ENCODE measurements at places on chromosomes 4 and X. TPM values are rescaled to one million over a fixed set of nuclear protein-coding genes. Genes with fewer than 3 reads are reported as not detected.

Gene PGRMC2
- 55.5 TPM for total RNA-seq

Gene SPINK2
- not detected for total RNA-seq

Gene RGN
- total RNA-seq: not detected

Gene TLR10
- not detected for total RNA-seq

Gene TLL1
- not detected for total RNA-seq

Gene SMIM31
- 1.9 TPM for total RNA-seq

Gene IL13RA2
- not detected for total RNA-seq

Gene USP17L11
- not detected for total RNA-seq

Gene CFAP99
- total RNA-seq: 0.32 TPM

Gene SUV39H1
- total RNA-seq: 20.8 TPM

Gene TSPAN7
- total RNA-seq: 0.21 TPM

Gene ARR3
- not detected for total RNA-seq

Gene CLDN34
- total RNA-seq: 0.39 TPM

Gene PWWP3B
- not detected for total RNA-seq

Gene ARX
- total RNA-seq: not detected

Gene FIP1L1
- 45.7 TPM for total RNA-seq

Gene RTL5
- total RNA-seq: 0.07 TPM

Gene KCNIP4
- not detected for total RNA-seq

Gene DMP1
- total RNA-seq: not detected

Gene TXK
- total RNA-seq: 2.8 TPM

Gene RBM47
- 86.6 TPM for total RNA-seq

Gene MAGED1
- 109 TPM for total RNA-seq

Gene PDGFC
- total RNA-seq: 52.1 TPM

Gene TMEM271
- total RNA-seq: not detected

Gene HPGDS
- not detected for total RNA-seq

Gene HNRNPH2
- total RNA-seq: 74.2 TPM

All from Calu3 (cell line).